GOT3 (cell line): ENCODE measurements at places on chromosomes 1 and 21.

- no peak for DNase-seq
These were observed 24.4 kb upstream of the COL18A1 start for GRCh38 chr21:45380566-45380965.

DNA sequence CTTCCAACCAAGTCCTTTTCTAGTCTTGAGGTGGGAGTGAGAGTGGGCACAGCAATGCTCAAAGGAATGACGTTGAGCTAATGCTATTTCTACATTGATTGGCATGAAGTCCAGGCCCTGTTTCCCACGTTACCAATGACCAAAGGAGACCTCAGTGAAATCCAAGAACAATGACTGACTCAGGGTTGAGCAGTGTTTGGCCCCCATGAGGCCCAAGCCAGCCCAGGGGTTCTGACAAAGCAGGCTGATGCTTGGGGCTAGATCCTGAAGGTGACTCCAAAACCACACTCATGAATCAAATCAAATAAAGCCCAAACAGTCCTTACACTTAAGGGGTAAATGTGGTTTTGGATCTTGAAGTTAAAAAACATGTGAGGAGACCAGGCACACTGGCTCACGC lies 278.5 kb upstream of the GJB5 start:
- DNase-seq, result no peak

DNA sequence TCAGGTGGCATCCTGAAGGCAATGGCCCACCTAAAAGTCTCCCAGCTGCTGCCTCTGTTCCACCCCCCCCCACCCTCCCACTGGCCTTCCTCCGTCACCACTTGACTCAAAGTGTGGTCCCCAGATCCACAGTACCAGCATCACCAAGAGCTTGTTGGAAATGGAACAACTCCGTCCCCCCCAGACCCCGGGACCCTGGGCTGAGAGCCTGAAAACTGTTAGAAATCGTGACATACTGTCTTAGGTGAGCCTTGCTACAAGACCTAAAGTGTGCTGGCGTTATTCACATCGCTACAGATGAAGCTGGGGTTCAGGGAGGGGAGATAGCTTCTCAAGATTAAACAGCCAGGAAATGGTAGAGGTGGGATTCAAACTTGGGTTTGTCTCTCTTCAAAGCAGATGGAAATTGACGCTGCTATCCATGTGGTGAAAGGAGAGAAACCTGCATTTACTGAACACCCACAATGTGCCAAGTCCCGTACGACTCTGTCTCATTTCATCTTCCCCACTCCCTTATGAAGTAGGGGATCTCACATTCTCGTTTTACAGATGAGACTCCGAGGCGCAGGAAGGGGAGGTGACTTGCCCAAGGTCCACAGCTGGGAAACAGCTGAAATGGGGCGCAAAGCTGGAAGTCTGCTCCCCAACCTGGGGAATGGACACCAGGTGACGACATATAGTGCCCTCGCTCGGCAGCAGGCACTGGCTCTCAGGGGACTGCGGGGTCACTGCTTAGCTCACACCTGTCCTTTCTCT lies 52.8 kb upstream of the IFFO2 start:
- no peak for DNase-seq

DNA sequence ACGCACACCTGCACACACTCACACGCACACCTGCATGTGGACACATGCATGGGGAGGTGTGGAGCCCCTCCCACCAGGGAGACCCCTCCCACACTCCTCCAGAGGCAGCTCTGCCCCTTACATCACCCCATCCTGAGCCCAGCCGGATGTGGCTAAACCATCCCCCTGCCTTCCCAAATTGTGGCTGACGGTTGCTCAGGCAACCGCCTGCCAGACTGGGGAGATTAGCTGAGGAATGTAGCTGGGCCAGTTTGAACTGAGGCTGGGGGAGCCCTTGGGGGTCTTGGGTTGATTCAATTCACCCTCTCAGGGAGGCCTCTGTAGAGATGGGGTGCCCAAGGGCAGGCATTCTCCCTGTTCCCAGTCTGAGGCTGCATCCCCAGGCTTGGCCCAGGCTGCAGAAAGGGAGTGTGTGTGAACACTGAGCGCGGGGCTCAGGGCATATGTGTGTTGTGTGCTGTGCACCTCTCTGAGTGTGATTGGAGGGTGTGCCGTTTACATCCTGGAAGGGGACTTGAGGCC lies 12.9 kb downstream of the PTPRU start:
- no peak for DNase-seq

DNA sequence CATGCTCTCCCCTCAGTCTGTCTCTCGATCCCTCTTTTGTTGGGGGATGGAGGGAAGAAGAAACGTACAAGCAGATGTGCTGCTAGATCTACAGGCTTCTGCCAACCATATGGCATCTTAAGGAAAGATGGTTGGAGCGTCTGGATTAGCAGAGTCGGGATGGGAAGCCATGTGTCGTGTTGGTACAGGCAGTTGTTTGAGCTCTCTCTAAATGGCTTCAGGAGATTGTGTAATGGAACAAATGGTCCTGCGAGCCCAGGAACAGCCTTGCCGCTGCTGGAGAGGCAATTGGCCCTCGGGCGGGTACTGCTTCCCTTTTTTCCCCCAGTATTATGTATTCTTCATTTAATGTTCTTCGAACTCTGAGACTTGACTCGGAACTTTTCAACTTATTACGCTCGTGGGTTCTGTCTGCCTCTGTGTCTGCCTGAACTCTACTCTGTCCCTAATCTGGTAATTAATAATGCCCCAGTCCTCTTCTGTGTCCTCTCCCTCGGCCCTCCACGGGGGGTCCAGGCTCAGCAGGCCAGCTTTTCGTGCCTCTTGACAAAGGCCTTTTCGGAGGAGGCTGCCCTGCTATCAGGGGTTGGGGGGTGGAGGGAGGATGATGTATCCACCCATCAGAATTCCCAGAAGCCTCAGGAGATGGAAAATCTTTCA lies 215.3 kb downstream of the SDCCAG8 start:
- DNase-seq, result no peak

- no peak for DNase-seq
These were observed 13.4 kb downstream of the SNAP47 start for GRCh38 chr1:227748496-227749182.

DNA sequence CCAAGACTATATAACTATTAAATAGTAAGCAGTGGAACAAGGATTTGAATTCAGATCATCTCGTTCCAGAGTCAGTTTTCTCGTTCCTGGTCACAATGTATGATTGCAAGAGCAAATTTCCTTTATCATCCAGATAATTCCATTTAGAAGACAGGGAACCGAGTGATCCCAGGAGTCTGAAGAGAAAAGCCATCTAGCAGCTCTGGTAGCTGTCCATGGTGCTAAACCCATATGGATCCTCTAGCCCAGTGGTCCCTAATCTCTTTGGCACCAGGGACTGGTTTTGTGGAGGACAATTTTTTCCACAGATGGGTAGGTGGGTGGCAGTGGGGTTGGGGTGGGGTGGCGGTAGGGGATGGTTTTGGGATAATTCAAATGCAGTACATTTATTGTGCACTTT lies 229.4 kb downstream of the PTPRU start:
- DNase-seq, result no peak

DNA sequence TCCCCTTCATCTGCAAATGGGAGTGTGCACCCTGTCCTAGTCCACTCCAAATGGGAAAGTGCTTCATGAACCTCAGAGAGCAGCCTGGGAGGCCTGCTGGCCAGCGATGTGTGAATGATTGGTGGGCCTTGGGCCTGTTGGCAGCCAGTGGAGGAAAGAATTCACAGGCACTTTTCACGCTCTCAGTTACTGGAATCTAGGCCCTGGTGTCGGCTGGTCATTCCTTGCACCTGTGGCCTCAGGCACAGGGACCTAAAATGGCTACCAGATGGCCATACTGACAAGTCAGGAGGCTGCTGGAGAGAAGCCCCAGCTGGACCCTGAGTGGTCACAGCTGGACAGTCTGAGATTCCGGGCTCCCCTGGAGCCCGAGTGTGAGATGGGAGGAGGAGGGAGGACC lies 18.4 kb upstream of the EDN2 start:
- no peak for DNase-seq

DNA sequence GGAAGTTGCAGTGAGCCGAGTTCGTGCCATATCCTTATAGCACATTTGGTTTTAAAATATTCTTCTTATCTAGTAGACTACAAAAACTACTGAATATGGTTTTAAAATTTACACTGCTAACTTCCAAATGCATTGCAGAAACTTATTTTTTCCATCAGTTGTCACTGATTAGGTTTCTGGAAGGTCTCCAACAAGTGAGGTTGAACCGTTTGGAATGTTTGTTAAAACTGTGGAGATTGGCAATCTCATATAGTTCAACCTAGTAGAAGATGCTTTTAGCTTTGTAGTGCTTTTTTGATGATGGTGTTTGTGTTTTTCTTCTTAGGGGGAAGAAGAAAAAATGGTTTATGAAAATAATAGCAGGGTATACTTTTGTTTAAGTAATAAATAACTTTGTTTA lies 12.9 kb downstream of the CENPF start:
- DNase-seq, result no peak

DNA sequence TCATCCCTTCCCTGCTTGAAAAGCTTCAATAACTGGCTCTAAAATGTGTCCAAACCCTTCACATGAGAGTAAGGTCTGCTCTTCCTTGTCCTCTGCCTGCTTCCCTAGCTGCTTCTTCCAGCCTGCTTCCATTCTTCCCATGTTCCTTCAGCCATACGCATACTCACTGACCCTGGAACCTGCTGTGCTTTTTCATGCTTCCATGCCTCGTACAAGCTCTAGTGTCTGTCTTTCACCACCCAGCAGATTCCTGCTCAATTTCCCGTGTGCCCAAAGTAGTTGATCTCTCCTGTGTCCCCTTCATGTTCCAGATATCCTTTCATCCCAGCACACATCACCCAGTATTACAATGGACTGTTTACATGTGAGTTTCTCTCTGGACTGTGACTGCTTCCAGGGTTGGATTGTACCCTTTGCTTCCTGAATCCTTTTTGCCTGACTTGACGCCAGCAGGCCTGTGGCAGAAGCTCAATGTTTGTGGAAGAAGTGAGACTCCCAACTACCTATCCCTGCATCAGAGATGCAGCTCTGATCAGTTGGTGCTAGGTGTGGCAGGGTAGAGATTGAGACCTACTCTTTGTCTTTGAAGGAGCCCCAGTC lies 35.9 kb upstream of the RNF19B start:
- no peak for DNase-seq

DNA sequence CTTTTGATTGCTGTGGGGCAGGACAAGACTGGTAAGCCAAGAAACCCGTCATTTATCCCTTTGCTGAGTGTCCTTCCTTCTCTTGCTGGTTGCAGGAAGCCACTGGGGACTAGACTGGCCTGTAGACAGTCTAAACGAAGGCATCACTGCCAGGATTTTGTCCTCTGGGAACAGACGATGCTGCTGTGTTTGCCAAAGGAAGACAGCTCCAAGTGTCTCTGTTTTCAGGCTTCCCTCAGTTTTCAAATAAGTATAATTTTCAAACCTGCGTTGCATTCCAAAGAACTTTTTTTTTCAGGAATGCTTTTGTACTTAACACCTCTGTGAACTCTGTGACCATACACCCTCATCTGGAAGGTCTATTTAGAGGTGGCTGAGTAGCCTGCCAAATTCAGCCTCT lies 269.4 kb downstream of the HLX start:
- no peak for DNase-seq

DNA sequence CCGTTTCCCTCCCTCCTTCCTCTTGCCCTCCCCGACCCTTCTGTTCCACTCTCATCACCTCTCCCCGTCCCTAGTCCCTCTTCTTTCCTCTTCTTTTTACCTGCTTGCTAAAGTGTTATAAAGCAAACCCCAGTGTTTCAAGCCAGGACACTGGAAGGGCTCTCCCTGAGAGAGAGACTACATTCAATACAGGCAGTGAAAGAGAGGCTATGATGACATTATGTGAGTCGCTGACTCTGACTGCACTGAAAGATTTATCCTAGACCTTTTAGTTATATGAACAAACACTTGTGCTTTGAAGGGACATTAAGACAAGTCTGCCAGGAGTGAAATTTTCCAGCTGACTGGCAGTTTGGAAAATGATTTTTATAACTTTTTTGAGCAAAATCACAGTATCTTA lies 155.7 kb downstream of the S1PR1 start:
- DNase-seq, result no peak

- DNase-seq, result no peak
These were observed 20.5 kb downstream of the OLFML3 start for GRCh38 chr1:113999799-114000198.

DNA sequence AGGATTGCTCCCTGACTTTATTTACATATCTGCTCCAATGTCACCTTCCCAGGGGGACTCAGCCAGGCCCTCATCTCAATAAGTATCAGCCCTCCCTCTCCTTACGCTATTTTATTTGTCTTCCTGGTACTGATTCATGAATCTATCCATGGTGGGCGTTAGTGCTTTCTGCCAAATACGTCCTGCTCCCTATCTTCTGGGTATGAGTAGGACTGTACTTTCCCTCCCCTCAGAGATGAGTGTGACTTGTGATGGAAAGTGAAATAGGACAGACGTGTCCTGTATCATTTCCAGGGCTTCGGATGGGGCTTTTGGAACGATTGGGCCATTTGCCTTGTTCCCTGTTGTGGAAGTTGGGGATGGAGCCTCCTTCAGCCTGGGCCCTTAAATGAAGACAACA lies 47.5 kb downstream of the FOXO6 start:
- no peak for DNase-seq

DNA sequence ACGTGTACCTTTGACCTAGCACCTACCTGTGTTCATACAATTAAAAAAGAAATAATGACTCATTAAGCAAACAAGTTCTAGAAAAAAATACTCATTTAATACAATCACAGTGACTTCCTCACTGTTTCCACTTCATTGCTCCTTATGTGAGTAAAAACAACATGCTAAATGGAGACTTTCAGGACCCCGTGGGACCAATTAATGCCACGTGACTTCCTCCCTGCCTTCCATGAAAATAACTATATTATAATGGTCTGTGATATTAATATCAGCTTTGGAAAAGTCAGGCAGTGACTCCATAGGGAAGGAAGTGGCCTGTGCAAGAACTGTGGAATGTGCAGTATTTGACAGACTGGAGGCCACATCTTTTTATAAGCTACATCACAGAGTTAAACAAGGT lies 337.8 kb downstream of the HLX start:
- no peak for DNase-seq

GRCh38 chr1:239337799-239338430 lies 48.5 kb upstream of the CHRM3 start:
- DNase-seq, result no peak

GRCh38 chr21:37237764-37238163 lies 29.4 kb downstream of the VPS26C start:
- no peak for DNase-seq

DNA sequence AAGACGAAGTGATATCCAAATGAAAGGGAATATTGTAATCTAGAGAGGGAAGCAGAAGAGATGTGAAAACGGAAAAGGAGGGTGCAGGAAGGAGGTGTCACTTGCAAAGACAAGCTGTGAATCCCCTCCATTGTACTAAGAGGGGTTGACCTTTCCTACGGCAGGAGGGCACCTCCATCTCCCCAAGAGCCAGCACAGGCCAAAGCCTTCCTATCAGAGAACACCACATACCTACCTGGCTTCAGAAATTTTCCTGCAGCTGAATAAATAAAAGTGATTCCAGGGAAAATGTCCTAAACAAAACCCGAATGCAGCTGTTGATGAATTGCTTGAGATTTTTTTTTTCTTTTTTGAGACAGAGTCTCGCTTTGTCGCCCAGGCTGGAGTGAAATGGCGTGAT lies 14.3 kb downstream of the KANK4 start:
- DNase-seq, result no peak
